ENCODE measurements at places on chromosomes 6 and 20.

GRCh38 chr6:14088600-14089192, 28.9 kb upstream of the CD83 start:
- DNase-seq, result no peak

- DNase-seq, result no peak
Measured at GRCh38 chr6:34240329-34241248, 3.9 kb downstream of the HMGA1 start.

DNA sequence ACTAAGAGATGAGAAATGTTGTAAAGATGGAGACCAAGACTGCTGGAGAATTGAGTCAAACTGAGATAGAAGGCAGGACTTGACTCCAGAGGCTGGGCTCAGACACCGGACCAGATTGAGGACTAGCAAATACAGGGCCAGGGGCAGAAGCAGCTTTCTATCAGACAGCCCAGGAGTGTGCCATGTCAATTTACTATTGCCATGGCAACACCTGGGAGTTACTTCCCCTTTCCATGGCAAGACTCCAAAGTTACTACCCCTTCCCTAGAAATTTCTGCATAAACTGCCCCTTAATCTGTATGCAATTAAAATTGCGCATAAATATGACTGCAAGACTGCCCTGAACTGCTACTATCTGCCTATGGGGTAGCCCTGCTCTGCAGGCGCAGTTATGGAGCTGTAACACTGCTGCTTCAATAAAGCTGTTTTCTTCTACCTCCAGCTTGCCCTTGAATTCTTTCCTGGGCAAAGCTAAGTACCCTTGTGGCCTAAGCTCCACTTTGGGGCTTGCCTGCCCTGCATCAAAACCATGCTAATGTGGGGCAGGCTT, 90.1 kb upstream of the EDN1 start:
- peak; percentile 73 for DNase-seq

- DNase-seq, result no peak
Measured at GRCh38 chr20:51237791-51238190, 214.9 kb upstream of the KCNG1 start.

- DNase-seq, result peak; percentile 75
Measured at GRCh38 chr20:4813076-4813862, 91.6 kb downstream of the PRND start.

DNA sequence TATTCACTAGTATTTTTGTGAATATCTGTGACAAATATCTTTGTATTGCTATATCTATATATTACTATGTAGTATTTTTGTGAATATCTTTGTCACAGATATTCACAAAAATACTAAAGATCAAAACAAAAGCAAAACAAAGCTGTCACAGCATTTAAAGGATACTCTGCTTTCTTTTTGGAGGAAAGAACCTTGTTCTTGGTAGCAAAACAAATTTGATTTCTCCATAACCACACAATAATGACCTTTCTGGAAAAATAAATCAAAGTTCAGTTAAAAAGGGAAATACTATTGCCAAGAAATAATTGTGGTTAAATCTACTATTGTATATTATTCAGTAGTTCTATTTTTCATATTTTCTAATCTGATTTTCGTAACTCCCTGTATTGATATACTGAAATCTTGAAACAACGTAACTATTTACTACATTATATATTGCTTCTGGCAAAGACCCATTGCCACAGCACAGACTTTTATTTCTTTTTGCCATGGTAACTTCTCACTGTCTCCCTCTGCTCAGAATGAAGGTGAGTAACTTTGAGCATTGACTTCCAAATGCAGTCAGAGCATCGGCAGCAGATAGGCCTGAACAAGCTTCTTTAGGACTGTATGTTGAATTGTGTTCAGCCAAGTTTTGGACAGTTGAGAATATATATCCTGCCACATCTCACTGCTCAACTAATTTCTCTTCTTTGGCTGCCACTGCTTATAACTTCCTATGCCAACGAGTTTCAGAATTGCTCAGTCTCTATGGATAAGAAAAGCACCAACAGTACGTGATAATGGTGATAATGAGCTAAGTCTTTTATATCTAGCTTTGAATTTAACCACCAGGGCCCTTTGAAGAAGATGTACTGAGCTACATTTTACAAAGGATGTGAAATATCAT, 1097.2 kb upstream of the GJE1 start:
- no peak for DNase-seq

DNA sequence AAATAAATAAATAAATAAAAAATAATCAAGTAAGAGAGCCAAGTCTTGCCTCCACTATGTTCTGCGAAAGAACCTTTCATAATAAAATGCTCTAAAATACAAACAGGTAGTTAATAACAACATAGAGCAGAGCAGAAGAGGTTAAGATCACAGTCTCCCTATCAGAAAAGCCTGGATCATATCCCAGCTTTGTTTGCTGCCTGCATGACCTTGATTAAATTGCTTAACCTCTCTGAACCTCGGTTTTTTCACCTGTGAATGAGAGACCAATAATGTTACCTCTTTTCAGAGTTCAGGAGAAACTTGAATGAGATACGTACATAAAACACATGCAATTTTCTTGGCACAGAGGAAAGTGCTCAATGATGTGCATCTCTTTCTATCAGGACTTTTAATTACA, 44.4 kb downstream of the ARHGAP18 start:
- DNase-seq, result no peak

GRCh38 chr6:42229506-42230119, 12.0 kb upstream of the MRPS10 start:
- DNase-seq, result no peak

DNA sequence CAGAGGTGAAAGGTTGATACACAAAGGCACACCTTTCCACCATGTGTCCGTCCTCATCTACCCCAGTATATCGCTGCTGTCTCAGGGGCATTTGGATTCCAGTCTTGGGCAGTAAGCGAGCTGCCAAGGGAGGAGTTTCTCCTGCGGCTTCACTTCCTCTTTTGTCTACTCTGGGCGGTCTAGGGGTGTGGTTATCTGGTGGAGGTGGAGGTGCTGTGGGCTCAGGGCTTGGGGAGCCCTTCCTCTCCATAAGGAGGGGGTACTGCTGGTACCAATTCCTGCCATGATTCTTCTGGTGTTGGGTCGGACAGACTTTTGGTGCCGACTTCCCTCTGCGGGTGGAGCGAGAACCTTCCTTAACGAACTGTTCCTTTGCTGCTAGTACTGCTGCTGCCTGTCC, 31.9 kb upstream of the FABP7 start:
- DNase-seq, result peak; percentile 72
